ENCODE measurements at places on chromosomes 3 and 15. TPM values are rescaled to one million over a fixed set of nuclear protein-coding genes. Genes with fewer than 3 reads are reported as not detected.

DUOXA1 gene
- 0.05 TPM for polyA plus RNA-seq

FANCD2OS gene
- not detected for polyA plus RNA-seq

NMB gene
- 5.6 TPM for polyA plus RNA-seq

PLA2G4B gene
- 2.2 TPM for polyA plus RNA-seq

A4GNT gene
- polyA plus RNA-seq: not detected

SLCO3A1 gene
- 7.0 TPM for polyA plus RNA-seq

LEKR1 gene
- not detected for polyA plus RNA-seq

CPNE9 gene
- not detected for polyA plus RNA-seq

WNT5A gene
- 0.43 TPM for polyA plus RNA-seq

MESP1 gene
- polyA plus RNA-seq: 5.1 TPM

PROS1 gene
- 3.8 TPM for polyA plus RNA-seq

P2RY1 gene
- 1.4 TPM for polyA plus RNA-seq

MYEF2 gene
- polyA plus RNA-seq: 0.23 TPM

MKRN3 gene
- polyA plus RNA-seq: 1.3 TPM

DUOX1 gene
- 0.03 TPM for polyA plus RNA-seq

CFAP100 gene
- polyA plus RNA-seq: not detected

ADAMTS17 gene
- polyA plus RNA-seq: 5.7 TPM

IGDCC3 gene
- polyA plus RNA-seq: not detected

TM2D3 gene
- polyA plus RNA-seq: 59.2 TPM

SCG3 gene
- polyA plus RNA-seq: 0.04 TPM

OXTR gene
- polyA plus RNA-seq: 0.12 TPM

BTLA gene
- 0.14 TPM for polyA plus RNA-seq

RPP25 gene
- polyA plus RNA-seq: 1.7 TPM

RTP3 gene
- not detected for polyA plus RNA-seq

TGM4 gene
- not detected for polyA plus RNA-seq

PRSS50 gene
- 0.15 TPM for polyA plus RNA-seq

TAGLN3 gene
- polyA plus RNA-seq: 0.66 TPM

GOLGA6B gene
- polyA plus RNA-seq: 0.04 TPM

TTC23 gene
- 7.8 TPM for polyA plus RNA-seq

ITIH4 gene
- polyA plus RNA-seq: 7.4 TPM

REC114 gene
- polyA plus RNA-seq: not detected

FSIP1 gene
- 0.07 TPM for polyA plus RNA-seq

ANKRD34C gene
- polyA plus RNA-seq: 0.03 TPM

ERICH6 gene
- polyA plus RNA-seq: not detected

PATL2 gene
- 0.16 TPM for polyA plus RNA-seq

RETNLB gene
- polyA plus RNA-seq: not detected

MYL3 gene
- polyA plus RNA-seq: 2,834 TPM

MUC4 gene
- polyA plus RNA-seq: not detected

IQCB1 gene
- polyA plus RNA-seq: 5.7 TPM

ZBTB11 gene
- 5.5 TPM for polyA plus RNA-seq

LAMB2 gene
- 81.6 TPM for polyA plus RNA-seq

TIPIN gene
- polyA plus RNA-seq: 6.7 TPM

FAM162A gene
- polyA plus RNA-seq: 94.4 TPM

KY gene
- 0.30 TPM for polyA plus RNA-seq

CLDN16 gene
- not detected for polyA plus RNA-seq

DGKG gene
- polyA plus RNA-seq: 10.4 TPM

VGLL3 gene
- polyA plus RNA-seq: 1.6 TPM

GOLGA6A gene
- polyA plus RNA-seq: not detected

NKIRAS1 gene
- polyA plus RNA-seq: 24.7 TPM

SPSB4 gene
- 0.39 TPM for polyA plus RNA-seq

FETUB gene
- not detected for polyA plus RNA-seq

SIDT1 gene
- polyA plus RNA-seq: 0.29 TPM
